Hematopoietic multipotent progenitor cell treated with erythropoietin and hydrocortisone succinate and interleukin-3 and kit ligand, for 8 days (in vitro differentiated cells): ENCODE measurements at places on chromosomes 3 and 15.

DNA sequence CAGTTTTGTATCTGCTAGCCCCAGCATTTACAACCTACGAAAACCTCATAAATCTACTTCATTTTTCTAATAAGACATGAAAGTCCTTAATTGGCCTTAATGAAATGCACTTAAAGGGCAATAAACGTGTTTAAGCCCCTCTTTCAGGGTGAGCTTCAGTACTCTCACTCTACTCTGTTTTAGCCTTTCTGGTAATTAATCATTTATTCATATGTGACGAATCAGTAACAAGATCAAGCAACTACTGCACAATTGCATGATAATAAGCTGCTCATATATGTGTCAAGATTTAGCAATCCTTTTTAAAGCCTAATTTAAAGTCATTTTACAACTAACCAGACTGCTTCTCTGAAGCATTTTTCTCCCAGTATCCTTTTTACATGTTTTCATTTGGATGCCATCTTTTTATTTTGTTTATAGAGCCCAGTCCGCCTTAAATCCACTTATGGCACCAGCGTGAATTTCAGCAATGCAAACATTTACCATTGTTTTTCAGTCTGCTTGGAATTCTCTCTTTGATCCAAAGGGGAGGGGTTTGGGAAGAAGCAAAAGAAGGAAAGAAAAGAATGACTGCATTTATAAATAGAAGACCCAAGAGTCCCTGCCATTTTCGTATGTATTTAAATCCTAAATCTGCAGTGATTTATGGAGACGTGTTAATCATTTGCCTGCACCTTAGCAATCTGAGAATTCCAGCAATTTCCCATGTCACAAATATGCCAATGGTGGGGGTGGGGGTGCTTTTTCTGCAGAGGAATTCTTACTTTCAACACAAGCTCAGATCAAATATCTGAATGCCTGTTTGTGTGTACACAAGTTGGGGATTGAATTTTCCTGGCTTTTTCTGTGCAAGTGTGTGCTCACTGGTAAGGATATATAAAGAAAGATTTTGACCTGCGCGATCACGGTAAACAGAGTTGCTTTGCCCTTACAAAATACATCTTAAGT, 230.8 kb upstream of the TBC1D5 start:
- DNase-seq: no peak

GRCh38 chr3:157030712-157031111, 129.2 kb downstream of the CCNL1 start:
- DNase-seq: no peak

DNA sequence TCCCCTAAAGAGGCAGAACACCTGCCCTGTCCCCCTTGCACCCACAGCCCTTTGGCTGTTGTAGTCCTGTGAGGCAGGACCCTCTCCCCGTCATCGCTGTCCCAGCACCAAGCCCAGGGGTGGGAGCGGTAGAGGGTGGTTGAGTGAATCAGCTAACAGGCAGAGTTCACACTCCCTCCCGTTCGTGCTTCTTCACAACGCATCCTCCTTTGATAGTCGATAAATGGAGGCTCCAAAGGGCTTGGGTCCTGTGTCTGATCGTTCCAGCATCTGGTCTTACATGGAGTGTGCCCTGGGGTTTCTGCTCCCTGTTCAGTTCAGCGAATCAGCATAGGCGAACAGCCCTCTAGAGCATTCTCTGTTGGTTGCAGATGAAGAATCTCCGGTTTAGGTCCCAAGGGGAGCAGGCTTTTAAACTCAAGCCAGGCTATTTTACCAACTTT, 820 bp upstream of the HMCES start:
- peak; percentile 9 for DNase-seq

DNA sequence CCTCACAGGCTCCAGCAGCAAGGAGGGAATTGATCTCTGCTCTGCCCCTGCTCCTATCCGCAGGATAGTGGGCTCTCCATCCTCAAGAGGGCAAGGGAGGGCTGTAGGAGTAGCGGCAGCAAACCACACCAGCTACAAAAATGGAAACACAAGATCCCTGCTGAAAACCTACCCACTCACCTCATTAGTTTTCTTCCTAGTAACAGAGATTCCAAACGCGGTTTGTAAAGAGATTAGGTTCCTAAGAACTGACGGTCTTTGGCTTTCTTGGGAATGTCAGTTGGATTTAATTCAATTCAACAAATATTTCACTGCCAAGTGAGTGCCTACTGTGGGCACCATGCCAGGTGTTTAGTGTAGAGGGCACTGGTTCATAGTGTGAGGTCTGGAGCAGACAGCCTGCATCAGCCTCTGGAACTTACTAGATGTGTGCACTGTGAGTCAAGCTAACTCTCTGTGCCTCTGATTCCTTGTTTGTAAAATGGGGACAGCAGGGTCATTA, 84.7 kb downstream of the MRPL46 start:
- DNase-seq: no peak

- peak; percentile 44 for DNase-seq
These were observed 57.9 kb downstream of the RASA2 start for GRCh38 chr3:141544697-141545096.
